ENCODE measurements at places on chromosomes 2 and 18.

DNA sequence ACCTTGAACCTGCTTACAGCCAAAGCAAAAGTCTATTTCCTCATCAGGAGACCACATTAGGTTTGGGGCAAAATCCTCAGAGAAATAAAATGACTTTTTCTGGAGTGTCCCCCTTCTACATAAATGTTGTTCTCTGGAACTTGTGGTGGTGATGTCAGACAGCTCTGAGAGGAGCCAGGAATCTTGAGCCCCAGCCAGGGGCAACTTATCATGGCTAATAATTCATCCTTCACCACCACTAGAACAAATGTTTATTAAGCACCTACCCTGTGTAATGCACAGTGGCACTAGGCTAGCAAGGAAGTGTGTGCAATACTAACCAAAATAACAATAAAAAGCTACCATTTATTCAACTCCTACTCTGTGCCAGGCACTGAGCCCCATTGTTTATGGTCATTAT lies 9.0 kb upstream of the BMP10 start:
- no peak for DNase-seq

GRCh38 chr2:102718387-102719316 lies 43.2 kb upstream of the TMEM182 start:
- DNase-seq, result no peak

DNA sequence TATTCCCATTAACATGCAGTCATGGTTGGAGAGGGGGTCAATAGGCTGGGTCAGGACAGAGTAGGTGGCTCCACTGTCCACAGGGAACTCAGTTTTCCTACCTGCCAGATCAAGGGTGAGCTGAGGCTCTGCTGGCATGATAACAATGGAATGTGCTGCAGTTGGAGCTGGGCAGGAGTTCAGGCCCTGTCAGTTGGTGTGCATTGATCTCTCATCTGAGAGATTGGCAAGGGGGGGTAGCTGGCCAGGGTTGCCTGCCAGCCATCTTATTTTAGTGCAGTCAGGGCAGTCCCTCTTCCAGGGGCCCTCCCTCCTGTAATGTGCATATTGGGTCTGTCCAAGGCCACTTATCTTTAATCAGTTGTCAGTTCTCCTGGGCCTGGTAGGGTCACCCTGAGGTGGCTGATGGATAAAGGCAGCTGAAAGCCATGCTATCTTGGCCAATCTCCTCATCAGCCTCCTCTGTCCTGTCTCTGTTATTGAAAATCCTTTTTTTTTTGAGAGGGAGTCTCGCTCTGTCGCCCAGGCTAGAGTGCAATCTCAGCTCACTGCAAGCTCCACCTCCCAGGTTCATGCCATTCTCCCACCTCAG lies 38.1 kb upstream of the CCBE1 start:
- DNase-seq, result no peak

GRCh38 chr2:108385411-108386071 lies 7.8 kb downstream of the SULT1C4 start:
- no peak for DNase-seq

- DNase-seq, result no peak
Measured at GRCh38 chr18:63063171-63063570, 256.4 kb downstream of the BCL2 start.

- DNase-seq, result no peak
Measured at GRCh38 chr18:45828917-45829811, 3.7 kb downstream of the SIGLEC15 start.

GRCh38 chr2:7816944-7817343 lies 864.9 kb upstream of the ID2 start:
- DNase-seq, result no peak

DNA sequence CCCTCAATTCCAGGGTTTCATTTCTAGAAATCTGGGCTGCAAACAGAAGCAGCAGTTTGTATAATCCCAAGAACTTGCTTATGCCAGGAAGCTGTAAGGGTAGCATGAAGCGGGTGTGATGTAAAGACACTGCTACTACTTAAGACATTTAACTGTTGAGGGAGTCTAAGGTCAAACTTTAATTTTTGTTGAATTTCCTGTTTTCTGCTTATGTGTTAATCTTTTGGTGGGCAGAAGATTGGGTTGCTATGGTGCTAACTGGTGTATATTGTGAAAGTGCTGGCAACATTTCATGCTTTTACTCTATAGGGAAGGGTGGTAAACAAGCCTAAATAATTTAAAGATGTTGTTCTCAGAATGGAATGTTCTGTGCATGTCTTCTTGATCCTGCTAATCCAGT lies 2.7 kb downstream of the NCOA1 start:
- DNase-seq, result no peak

- DNase-seq, result no peak
Measured at GRCh38 chr2:168120310-168120709, 127.1 kb downstream of the STK39 start.

DNA sequence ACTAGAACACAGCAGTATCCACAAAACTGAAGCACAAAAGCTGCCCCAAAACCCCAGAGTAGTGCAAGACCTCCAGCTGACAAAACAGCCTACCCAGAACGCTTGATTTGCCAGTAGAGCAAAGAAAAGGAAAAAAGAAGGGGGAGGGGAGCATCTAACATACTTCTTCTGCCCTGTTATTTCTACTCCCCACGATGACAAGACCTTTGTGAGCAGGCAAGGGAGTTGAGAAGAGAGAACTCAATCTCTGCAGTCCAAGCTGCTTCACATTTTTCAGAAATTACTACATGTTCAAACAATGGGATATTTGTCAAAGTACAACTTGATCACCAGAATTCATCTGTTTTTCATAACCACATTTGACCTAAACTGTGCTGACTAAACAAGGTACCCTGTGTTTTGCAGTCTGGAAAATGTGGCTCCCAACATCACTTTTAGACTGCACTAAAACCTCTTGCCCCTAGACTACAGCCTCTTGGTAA lies 286.7 kb downstream of the EXOC6B start:
- DNase-seq, result no peak

DNA sequence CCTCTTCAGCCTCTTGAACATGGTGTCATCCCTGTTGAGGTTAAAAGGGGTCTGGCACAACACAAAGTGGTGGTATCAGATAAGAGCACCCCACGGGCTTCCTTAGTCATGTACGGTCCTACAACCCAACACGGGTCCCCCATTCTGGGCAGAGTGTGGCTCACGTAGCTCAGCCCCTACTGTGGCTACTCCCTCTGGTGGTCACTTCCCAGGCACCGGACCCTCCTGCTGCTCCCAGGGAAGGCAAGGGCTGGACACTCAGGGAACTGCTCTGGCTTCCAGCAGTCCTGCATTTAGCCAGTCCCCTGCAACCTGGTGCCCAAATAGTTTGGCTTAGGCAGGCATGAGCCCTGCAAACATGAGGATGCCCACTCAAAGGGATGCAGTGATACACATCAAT lies 58.6 kb downstream of the GALNT14 start:
- DNase-seq, result no peak

DNA sequence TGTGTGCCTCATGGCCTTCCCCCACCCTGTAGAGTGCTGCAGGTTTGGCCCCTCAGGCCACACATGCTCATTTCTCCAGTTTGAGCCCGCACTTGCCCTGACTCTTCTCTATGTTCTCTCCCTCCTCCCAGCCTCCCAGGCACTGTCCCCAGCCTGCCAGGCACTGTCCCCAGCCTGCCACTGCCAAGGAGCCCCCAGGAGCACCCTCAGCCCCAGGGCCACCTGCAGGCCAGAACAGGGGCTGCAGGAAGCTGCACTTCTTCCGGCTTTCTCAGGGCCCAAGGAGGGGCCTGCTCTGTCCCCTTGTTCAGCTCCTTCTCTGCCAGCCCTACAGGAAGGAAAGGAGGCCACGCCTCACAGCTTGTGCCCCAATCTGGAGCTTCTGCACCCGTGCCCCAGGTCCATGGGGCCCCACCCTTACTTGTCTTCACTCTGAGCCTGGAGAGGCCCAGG lies 31.6 kb downstream of the CYP26B1 start:
- no peak for DNase-seq

DNA sequence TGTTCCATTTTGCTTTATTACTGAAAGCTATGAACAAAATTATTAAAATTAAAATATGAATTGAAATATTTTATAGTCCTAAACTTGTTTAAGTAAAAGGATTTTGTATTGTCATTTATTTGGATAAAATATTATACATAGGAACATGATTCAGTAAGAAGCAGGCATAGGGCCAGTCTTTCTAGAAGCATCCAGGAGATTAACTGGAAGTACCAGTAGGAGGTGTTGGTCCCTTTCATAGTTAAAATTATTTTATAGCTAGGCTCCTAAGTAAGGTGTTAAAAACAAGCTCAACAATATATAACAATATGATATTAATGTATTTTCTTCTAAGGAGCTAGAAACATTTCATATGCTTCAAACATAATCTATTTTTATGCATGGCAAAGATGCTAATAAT lies 43.7 kb downstream of the FIGN start:
- DNase-seq, result no peak

- DNase-seq, result no peak
Measured at GRCh38 chr18:45197526-45197970, 417.7 kb upstream of the SLC14A2 start.

DNA sequence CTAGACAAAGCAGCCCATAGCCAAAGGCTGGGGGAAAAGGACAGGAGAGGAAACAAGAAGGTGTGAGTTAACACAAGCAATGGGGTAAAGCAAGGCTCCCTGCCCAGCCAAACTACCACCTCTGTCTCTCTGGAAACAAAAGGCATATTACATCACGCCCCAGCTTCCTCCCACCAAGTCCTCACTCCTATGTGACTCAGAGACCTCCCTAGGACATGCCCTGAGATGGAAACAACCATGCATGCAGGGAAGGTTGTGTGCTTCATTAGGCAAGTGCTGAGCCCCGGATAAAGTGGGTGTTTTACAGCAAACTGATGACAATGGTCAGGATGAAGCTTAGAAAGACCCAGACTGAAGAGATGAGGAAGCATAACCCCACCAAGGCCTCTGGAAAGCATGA lies 9.0 kb upstream of the ATRAID start:
- DNase-seq, result no peak

DNA sequence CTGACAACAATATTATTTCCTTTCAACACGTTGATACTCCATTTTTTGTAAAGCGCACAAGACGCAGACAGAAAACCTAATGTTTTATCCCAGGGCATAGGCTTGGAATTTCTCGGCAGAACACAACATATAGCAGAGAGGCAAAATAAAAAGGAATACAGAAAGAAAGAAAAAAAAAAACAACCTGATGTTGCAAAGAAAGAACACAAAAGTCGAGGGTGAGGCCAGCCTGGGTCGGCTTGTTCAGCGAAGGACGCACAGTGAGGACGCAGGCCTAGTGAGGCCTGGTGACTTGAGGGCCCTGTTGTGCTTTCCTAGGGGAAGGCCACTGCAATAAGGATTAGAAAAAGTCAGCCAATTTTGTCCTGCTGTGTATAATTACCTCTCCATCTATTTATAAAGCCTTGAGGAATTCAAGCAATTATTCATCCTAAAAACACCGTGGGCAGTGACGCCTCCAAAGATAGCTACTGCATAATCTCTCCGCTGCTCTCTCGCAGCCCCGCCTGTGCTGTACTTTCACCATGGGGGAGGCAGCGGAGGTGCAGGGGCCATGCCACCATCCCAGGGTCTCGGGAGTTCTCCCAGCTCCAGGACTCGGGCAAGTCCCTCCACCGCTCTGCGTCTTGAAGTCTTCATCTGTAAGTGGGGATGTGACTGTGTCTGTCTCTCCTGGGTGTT lies 61.9 kb upstream of the SH3RF3 start:
- no peak for DNase-seq

DNA sequence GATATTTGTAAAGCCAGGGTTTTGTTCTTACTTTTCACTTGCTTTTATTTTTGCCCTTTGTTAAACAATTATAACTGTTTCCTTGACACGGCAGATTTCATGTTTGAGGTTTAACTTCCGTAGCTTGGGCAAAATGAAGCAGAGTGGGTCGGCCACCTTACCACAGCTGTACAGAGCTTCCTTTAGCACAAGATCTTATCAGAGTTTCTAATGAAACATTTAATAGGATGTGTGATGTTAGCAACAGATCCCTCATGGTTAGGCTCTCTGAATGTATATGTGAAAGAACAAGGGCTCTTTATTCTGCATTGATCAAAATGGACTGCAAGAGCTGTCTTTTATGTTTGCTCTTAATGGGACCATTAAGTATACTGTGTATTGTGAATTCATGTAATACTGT lies 22.3 kb downstream of the RNF125 start:
- no peak for DNase-seq

DNA sequence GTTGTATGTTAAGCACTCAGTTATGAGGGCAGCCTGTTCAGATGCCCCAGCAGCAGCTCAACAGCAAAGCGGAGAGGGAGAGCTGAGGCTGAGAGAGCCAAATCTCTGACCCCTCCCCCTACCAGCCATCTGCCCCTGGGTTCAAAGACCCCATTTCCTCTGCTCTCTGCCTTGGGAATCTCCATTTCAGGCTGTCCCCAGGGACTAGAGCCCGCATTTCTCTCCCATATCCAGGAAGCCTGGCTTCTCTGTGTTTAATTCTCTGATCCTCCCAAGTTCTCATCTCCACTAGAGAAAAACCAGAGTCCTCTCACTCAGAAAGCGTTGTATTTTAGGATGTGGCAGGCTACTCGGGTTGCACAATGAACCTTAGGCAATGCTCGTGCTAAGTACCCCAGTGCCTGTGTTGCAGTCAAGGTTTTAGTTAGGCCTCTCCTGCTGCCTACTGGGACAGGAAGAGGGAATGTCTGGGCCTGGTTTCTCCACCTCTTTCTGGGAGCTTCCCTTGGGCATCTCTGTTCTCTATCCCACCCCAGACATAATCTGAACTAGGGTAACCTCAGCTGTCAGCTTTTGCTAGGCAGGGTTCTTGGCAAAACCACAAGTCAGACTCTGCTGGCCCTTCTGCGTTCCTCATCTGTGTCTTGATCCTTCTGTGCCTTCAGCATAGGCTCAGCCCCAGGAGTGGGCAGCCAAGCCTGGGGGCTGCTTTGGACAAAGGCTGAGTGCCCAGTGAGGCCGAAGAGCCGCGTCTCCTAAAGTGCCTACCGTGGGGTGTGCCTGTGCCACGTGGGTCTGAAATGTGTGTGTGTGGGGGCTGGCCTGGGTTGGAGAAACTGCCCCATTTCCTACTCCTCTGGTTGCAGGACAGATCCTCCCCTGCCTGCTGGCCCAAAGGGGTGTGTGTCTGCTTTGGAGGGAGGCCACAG lies 96.8 kb downstream of the STPG4 start:
- DNase-seq, result no peak

- no peak for DNase-seq
Measured at GRCh38 chr2:173204316-173204715, 128.7 kb downstream of the MAP3K20 start.

DNA sequence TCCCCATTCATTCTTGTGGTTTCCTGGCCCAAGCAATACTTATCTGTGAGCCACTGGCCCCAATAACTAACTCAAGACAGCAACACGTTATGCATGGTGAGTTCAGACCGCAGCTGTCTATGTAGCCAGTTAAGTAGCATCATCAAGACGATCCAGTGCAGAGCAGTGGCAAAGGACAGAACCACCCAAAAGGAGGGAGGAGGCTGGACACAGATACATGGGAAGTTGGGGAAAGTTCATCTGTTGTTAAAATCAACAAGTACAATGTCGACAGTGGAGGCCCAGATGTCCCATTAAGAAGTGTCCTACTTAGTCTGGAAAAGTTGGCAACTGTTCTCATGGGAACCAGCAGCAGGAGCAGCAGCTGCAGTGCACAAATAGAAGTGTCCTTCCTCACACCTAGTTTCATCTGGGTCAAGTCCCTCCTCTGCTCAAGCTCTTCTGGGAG lies 106.9 kb upstream of the THOC1 start:
- no peak for DNase-seq

GRCh38 chr2:854460-854859 lies 96.2 kb upstream of the SNTG2 start:
- peak; percentile 51 for DNase-seq

- no peak for DNase-seq
Measured at GRCh38 chr18:47422524-47422923, 171.1 kb upstream of the SKOR2 start.

GRCh38 chr2:216950547-216950946 lies 90.7 kb upstream of the TNP1 start:
- DNase-seq, result no peak
